ENCODE measurements at places on chromosomes 5 and 9.

- DNase-seq = no peak
Observed at GRCh38 chr5:75050415-75050814, 1.9 kb downstream of the GCNT4 start.

GRCh38 chr5:75672616-75673015, 44.6 kb downstream of the POC5 start:
- DNase-seq = no peak

DNA sequence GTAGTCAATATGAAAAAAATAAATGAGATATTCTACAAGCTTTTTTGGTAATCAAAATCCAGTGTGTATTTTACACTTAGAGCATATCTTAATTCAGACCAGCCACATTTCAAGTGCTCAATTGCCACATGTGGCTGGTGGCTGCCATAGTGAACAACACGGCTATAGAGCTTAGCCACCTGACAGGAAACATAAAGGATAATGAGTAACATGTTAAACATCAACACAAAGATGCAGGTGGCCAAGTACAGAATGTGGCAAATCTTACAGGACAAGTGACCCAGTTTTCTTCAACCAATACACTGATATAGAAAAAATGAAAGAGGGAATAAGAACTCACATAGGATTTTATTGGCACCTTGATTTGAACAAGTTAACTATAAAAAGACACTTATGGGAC, 61.4 kb downstream of the KIF24 start:
- no peak for DNase-seq

DNA sequence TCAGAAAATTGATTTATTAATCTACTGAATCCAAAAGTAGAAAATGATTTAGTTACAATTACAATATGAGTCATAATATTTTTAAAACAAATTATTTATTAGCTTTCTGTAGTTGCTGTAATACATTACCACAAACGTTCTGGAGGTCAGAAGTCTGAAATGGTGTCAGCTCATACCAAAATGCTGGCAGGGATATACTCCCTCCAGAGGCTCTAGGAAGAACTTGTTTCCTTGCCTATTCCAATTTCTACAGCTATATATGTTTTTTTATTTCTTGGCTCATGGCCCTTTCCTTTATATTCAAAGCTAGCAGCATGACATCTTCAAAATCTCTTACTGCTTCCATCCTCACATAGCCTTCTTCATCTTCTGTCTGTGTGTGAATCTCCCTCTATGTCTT, 667.9 kb upstream of the ITGA1 start:
- no peak for DNase-seq

- DNase-seq = no peak
Observed at GRCh38 chr5:92237896-92238295, 854.8 kb upstream of the ARRDC3 start.

- DNase-seq = no peak
Observed at GRCh38 chr5:82234885-82235284, 43.3 kb downstream of the RPS23 start.

- DNase-seq = no peak
Observed at GRCh38 chr5:143126174-143127019, 277.1 kb downstream of the NR3C1 start.

DNA sequence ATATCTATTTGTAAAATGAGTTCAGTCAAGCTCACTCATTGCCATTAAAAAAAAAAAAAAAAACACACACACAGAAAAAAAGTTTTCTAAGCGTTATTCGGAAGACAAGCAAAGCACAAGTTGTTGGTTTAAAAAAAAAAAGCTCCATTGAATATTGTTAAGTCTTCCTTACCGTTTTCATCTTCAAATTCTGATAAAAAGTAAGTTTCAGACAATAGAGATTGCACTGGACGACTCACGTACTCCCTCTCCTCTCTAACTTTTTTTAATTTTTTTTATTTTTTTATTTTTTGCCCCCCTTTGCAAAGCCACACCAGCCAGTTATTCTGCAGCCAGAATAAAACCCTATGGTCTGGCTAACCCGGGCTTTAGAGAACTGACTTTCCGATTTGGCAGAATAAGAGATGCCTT, 544 bp downstream of the ADAMTS6 start:
- DNase-seq = no peak

GRCh38 chr5:168712280-168712924, 133.2 kb upstream of the PANK3 start:
- DNase-seq = no peak
